ENCODE measurements at places on chromosomes 1 and 21.

DNA sequence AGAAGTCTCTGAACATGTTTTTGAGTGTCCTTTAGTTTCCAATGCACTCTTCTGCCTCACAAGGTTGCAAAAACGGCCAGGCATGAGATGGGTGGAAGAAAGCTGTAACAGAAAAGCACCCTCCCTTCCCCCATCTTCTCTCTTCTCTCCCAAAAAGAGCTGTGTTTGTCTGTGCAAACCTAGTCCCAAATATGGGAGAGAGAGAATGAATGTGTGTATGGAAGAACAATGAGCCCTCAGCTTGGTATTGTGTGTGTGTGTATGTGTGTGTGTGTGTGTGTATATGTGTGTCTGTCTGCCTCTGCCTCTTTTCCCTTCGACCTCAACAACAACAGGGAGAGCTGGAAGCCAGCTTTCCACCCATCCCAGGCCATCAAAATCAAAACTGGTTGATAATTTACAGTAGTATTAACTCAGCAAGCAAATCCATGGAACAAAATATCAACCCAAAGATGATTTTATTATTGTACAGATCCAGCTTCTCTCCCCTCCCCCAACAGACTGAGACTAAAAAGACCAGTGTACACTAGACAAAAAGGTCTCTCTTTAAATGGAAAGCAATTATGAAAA lies 1.8 kb downstream of the RERE start:
- DNase-seq = no peak

- no peak for DNase-seq
Measured at GRCh38 chr1:22279735-22280134, 136.8 kb upstream of the WNT4 start.

- DNase-seq = no peak
Measured at GRCh38 chr1:53655931-53656746, 82.8 kb downstream of the GLIS1 start.

GRCh38 chr1:167864392-167865032 lies 49.4 kb downstream of the ADCY10 start:
- DNase-seq = no peak

DNA sequence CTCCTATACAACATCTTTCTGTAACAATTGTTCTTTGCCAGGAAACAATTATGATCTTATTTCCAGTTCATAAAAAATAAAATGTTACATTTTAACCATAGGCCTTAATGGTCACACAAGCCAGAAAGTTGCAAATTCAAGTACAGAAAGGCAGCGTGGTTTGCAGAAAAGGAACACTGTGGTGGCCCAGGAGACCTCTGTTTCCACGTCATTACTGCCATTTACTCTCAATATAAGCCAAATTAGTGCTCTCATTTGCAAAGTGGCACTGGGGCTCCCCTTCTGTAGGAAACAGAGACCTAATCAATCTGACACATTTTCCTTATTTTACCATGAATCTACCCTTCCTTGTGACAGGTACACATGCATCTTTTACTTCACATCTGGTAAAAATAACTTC lies 79.3 kb upstream of the TLR5 start:
- DNase-seq = no peak

DNA sequence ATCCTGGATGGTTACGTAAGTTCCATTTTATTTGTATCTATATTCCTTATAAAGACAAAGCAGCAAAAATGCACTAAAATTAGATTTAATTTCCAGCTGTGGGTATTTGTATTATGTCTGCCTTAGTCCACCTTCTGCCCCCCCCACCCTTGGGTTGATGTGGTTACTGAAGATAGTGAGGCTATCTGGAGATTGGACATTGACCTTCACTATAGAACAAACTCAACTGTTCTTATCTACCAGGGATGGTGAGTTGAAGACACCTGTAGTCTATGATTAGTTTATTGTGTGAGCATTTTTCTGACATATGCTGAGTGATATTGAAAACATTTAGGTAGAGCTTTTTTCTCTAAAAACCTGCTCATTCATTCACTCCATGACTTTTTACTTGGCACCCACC lies 122.2 kb downstream of the NFIA start:
- no peak for DNase-seq

GRCh38 chr1:19668888-19669287 lies 4.2 kb downstream of the HTR6 start:
- no peak for DNase-seq

DNA sequence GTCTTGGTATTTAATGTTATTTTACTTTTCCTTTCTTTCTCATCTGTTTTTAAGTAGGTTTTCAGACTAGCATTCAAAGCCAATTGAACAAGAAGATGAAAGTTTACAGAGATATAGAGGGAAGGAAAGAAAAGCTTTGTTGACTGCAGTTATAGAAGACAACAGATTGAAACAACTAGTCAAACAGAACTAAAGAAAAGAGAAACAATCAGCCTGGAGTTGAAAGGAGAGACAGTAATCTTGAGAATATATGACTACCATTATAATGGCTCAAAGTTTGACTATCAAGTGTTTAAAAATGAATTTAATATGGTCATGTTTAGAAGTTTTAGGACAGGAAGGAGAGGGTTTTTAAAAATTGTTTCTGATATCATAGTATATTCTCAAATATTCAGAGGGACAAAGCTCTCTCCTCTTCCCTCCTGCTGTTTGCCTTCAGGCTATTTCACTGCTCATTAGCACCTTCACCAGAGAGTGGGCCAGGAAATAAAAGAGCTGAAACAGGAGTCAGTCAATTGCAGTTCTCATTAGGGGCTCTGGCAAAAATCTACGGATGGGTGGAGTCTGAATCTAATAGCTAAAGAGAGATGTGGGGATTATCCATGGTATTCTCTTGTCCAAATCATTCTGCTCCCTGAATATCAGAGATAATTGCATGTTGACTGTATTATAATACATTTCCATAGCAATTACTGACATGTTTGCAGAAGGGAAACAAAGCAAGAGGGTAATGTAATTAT lies 577.8 kb downstream of the BRINP3 start:
- no peak for DNase-seq

GRCh38 chr1:175493321-175494010 lies 249.9 kb downstream of the TNR start:
- no peak for DNase-seq

- DNase-seq = no peak
Measured at GRCh38 chr1:84505493-84506001, 639 bp upstream of the SPATA1 start.

- no peak for DNase-seq
Measured at GRCh38 chr1:246708166-246708565, 16.0 kb upstream of the SCCPDH start.

DNA sequence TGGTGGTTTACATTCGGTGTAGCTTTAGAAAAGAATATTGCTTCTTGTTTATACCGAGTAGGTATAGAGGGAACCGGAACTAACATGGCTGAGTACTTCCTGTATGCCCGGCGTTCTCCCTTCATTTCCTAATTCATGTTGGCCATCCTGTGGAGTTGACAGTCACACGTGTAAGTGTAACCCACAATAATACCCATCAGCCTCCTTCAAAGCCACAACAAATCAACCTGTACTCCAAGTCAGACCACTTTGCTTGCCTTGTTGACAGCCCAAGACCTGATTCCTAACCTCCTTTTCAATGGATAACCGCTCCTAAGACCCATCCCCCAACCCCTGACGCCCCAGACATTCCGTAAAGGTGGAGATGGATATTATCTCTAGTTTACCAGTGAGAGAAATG lies 42.1 kb downstream of the UBE2U start:
- no peak for DNase-seq

DNA sequence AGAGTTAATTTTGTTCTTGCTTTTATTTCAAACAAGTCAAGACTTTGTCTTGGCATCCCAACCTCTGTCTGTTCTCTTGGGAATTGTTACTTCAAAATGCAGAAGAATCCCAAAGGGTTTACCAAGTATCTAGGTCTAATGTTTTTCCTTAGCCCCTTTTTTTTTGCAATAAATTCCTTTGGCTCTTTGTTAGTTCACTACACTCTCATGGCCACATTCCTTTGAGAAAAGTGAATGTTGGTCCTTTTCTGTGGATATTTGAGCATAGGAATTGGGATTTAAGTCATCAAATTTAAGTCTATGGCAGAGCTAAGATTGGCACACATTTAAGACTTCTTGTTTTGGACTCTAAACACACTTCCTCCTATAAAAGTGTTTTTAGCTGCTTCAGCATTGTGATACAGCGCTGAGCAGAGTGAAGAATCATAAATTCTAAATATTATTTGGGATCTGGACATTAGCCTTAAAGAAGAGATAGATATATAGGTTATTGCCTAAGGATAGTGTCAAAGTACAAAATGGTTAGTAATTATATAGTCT lies 1.9 kb downstream of the BTF3L4 start:
- no peak for DNase-seq

GRCh38 chr1:7463526-7463925 lies 307.6 kb upstream of the VAMP3 start:
- no peak for DNase-seq

DNA sequence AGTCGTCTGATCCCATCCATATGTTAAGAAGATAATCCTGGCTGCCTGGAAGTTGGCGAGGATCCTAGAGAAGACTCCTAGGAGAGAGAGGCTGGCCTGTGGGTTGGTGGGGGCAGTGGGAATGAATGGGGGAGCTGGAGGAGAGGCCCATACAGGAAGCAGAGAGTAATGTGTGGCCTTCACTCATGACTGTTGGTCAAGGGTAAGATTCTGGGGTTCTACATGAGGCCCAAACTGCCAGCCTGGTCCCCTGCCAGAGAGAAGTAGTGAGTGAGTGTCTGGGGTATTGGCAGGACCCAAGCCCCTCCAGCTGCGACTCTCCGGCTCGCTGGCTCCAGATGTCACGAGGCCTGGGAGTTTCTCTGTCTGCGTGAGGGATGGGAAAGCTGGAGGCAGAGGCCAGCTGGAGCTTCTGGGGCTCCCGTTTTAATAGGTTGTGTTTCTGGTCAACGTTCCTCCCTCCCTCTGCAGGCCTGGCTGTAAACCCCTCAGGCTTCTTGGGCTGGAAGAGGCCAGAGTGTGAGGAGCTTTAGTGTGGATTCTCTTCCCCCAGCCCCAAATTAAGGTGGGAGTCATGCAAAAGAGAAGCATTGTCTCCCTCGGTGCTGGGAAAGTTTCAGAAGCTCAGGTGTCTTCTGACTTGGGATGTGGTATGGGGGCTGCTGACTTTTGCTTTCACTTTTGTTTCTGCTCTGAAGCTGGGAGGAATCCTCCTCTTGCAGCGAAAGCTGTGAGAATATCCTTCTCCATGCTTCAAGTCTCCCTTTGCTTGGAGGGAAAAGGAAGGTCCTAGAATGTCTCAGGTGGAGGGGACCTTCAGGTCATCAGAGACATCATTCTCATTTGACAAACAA lies 2.6 kb downstream of the TMEM51 start:
- no peak for DNase-seq

Data from stimulated activated CD4-positive, alpha-beta T cell treated with anti-CD3 and anti-CD28 coated beads, Interleukin-15, amount 100 ng/mL, for 1 hour (primary cell).